Pericardium fibroblast (primary cell): ENCODE measurements at places on chromosomes 13 and 19. TPM values are rescaled to one million over a fixed set of nuclear protein-coding genes. Genes with fewer than 3 reads are reported as not detected.

ZNF345 gene
- 3.2 and 4.7 TPM in 2 replicates for total RNA-seq

RASGRP4 gene
- 0.12 TPM in 1 of 2 replicates, not detected in the other for total RNA-seq

ZNF569 gene
- 3.6 and 5.3 TPM in 2 replicates for total RNA-seq

RASIP1 gene
- total RNA-seq, result 2.3 and 6.4 TPM in 2 replicates

VRK3 gene
- 17.5 and 31.6 TPM in 2 replicates for total RNA-seq

ZNF805 gene
- 6.4 and 9.2 TPM in 2 replicates for total RNA-seq

MBNL2 gene
- total RNA-seq, result 73.9 and 77.7 TPM in 2 replicates

SPRYD7 gene
- 2.8 and 5.1 TPM in 2 replicates for total RNA-seq

ZNF888 gene
- 0.68 and 1.4 TPM in 2 replicates for total RNA-seq

CEBPA gene
- total RNA-seq, result 1.7 and 2.8 TPM in 2 replicates

ACER1 gene
- not detected in 2 replicates for total RNA-seq
